ENCODE measurements at places on chromosomes 16 and 17. TPM values are rescaled to one million over a fixed set of nuclear protein-coding genes. Genes with fewer than 3 reads are reported as not detected.

DNA sequence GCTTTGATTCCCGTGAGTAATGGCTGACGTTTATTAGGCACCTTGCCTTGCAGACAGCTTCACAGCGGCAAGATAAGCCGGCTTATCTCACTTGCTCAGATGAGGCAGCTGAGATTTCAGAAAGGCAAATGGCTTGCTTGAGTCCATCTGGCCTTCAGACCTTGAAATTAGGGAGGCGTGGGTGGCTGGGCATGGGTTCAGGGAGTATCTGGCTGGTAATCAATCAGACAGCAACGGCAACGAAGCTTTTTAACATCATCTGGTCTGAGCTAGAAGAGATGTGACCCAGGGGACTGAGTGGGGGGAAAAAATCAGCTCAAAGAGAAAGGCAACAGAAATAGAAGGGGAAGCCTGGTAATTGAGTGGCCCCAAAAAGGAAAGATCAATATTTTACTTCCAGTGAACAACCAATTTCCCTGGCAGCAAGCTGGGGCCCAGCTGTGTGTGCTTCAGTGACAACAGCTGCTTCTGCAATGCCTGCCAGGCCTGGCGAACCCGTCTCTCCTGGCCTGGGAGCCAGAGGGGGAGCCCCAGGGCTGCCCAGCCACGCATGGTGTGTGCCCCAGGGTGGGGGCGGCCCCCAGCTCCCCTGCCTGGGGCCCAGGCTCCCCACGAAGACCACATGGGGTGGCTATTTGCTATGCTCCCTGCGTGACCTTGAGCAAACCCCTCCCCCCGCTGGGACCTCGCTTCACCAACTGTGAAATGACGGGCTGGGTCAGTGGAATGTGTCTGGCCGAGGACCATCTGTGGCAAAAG is 34.0 kb downstream of the RAB11FIP4 start:
- peaks cover 2% of the 10 kb centered on the region for H3K36me3 ChIP-seq
- DNase-seq: no peak
- H3K27me3 ChIP-seq: peaks cover 22% of the 10 kb centered on the region
- H3K4me1 ChIP-seq: peaks cover 6% of the 10 kb centered on the region

DNA sequence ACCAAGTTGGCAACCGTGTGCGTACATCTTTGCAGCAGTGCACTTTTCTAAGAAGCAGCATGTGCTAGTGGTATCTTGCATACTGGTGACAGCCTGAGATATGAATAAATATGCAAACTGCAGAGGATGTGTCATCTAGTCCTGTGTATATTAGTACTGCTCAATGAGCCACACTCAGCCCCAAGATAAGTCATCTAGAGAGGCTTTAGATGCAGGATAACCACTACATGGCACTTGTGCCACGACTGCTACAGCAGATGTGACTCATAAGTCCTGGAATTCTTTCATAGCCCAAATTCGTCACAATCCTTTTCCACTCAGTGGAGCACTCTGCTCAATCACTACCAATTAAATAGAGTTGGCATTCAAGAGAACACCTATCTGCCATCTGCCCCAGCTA is 171.5 kb downstream of the AXIN2 start:
- no peaks in the 10 kb centered on the region for H3K4me1 ChIP-seq
- H3K27ac ChIP-seq: no peak overlapping the region
- no peak overlapping the region for H3K4me3 ChIP-seq
- no peaks in the 10 kb centered on the region for H3K36me3 ChIP-seq
- no peak for DNase-seq

The AFMID gene
- 24.1 TPM for total RNA-seq

- H3K4me1 ChIP-seq: peaks cover 26% of the 10 kb centered on the region
- H3K36me3 ChIP-seq: no peaks in the 10 kb centered on the region
- no peaks in the 10 kb centered on the region for H3K27me3 ChIP-seq
- H3K4me3 ChIP-seq: no peak overlapping the region
These were observed 163.4 kb upstream of the CIBAR2 start for GRCh38 chr16:85275533-85276249.

DNA sequence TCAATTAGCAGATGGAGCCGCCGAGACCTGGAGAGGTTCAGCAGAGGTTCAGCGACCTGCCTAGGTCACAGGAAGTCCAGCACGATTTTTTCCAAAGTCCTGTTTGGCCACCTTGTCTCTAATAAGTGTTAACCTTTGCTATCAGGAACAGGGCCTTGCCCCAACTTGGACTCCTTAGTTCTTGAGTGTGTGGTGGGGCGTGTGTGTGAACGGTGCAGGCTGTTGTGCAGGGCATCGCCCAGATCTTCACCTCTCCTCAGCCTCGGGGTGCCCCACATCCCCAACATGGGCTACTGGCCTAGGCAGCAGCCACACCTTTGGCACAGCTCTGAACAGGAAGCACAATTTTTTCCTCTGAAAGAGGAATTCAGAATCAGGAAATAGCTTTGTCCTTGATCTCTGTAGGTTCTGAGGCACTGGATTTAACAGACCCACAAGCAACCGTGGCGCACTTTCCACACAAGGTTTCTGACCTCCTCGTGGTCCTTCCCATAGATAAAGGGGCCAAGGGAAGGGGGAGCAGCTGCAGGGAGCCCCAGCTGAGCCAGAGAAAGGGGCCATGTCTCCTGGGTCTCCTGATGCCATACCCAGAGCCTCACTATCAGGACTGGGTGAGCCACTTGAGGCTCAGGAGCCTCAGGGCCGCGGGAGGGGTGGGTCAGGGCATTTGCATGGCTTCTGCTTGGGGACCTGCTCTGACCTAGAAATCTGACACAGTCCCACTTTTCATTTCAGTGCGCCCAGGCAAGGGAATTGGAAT is 10.4 kb downstream of the MPRIP start:
- no peak for DNase-seq
- no peaks in the 10 kb centered on the region for H3K27me3 ChIP-seq
- H3K4me3 ChIP-seq: no peak overlapping the region
- H3K27ac ChIP-seq: peak overlapping the region; percentile 72

The CIBAR2 gene
- not detected for total RNA-seq

The VAT1L gene
- total RNA-seq: 6.8 TPM

The CD300E gene
- not detected for total RNA-seq

The CHP2 gene
- not detected for total RNA-seq

DNA sequence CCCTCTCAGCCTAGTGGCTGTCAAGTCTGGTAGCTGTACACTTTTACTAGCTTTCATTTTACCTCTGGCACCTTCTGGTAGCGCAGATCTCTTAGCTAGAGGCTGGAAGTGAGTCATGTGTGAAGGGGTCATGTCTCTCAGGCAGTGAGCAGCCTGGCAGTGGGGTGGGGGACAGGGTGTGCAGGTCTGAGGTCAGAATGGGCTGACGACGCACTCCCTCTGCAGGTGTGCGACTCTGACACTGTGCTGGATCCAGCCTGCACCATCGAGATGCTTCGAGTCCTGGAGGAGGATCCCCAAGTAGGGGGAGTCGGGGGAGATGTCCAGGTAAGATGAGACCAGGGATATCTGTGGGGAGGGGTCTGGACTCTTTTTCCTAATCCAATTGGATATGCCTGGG is 7.8 kb downstream of the HAS3 start:
- peaks cover under 1% of the 10 kb centered on the region for H3K4me1 ChIP-seq
- no peak overlapping the region for H3K27ac ChIP-seq
- DNase-seq: no peak
- peaks cover 24% of the 10 kb centered on the region for H3K36me3 ChIP-seq
- no peak overlapping the region for H3K4me3 ChIP-seq

The GNAO1 gene
- 2.2 TPM for total RNA-seq

The ZNF597 gene
- total RNA-seq: 3.9 TPM

DNA sequence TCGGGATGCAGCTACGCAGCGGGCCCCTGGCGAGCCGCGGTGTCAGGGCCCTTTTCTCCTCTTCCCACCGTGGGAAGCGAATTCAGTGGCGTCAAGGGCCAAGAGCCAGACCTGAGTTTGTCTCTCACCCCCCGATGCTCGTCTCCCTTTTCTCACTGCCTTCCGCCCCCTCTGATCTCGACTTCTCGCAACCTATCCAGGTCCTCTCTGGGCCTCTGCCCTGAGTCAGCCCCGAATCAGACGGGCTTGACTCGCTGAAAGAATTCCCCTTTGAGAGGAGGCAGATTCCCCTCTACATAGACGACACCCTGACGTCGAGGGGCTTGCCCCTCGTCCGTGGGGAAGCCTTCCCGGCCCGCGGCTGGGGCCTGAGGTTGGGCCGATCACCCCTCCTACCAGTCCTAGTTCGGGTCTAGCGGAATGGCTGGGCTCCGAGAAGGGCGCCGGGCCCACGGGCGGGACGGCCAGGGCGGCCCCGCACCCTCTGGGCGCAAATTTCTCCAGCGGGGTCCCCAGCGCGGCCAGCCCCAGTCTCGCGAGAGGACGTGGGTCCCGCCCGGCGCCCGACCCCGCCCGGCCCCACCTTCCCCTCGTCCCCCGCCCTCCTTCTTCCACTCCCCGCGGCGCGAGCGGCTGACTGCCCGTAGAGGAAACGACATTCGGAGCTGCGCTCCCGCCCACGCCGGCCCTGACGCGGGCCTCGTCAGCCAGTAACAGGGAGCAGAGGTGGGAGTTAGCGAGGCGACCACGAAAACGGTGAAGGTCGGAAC is at the start of gene GGNBP2:
TSS of gene GGNBP2 (plus strand) at position 613 of the 770 bp plus-strand sequence. CDS start 806 bp downstream, outside the sequence.
- H3K36me3 ChIP-seq: no peaks in the 10 kb centered on the region
- peak within 1 kb of the TSS; percentile 96 for H3K4me3 ChIP-seq
- peak within 1 kb of the TSS; percentile 100 for H3K27ac ChIP-seq
- H3K27me3 ChIP-seq: no peaks in the 10 kb centered on the region
- peaks cover 29% of the 10 kb centered on the region for H3K4me1 ChIP-seq

The TMED6 gene
- total RNA-seq: 1.2 TPM

DNA sequence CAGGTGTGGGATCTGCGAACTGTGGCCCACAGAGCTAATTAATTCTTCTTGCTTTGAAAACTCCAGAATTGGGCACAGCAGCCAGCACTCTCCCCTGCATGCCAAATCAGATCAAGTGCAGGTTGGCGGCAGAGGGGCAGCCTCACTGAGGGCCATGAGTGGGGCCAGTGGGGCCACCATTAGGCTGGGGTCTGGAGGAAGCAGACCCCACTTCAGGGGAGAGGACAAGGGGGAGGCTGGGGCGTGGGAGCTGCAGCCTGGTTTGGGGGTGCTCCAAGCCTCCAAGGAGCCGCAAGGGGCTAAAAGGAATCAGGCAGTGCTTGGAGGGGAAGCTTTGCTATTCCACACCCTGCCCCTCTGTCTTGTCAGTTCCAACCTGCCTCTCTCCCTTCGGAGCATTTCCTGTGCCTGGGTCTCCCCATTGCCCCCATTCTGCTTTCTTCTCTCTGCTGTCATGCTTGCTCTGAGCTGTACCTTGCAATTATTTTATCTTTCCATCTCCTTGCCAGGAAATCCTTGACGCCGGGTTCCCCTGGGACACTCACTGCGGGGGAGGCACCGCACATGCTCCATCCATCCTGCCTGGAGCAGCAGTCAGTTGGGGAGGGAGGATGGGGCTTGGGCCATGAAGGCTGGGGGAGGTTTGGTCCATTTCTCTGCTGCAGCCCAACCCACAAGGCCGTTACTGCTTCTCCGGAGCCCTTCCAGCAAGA is 3.3 kb upstream of the ABCC3 start:
- H3K27me3 ChIP-seq: peaks cover 54% of the 10 kb centered on the region
- DNase-seq: no peak
- H3K4me1 ChIP-seq: peaks cover 32% of the 10 kb centered on the region
- H3K27ac ChIP-seq: no peak overlapping the region

The KRTAP17-1 gene
- total RNA-seq: not detected

- peaks cover 64% of the 10 kb centered on the region for H3K27me3 ChIP-seq
- no peak for DNase-seq
- H3K4me1 ChIP-seq: peaks cover 26% of the 10 kb centered on the region
- H3K4me3 ChIP-seq: peak overlapping the region; percentile 61
- H3K27ac ChIP-seq: no peak overlapping the region
These were observed 4.6 kb downstream of the TGFB1I1 start for GRCh38 chr16:31476303-31477219.

DNA sequence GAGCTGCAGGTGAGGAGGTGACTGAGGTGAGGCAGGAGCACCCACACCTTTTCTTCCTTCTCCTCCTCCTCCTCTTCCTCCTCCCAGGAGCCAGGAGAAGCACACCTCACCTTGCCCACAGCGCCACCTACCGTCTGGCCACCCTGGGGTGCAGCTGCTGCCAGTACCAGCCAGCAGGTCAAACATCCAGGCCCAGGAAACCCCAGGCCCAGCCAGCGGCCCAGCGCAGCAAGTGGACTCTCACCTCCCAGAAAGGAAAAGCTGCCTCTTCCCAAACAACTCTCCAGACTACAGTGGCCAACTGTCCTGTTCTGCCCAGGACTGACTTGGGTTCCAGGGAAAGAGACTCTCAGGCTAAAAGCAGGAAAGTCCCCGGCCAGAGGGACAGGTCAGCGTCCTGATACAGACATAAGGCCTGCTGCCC is 22.7 kb downstream of the PEMT start:
- peak; percentile 57 for DNase-seq
- peaks cover 6% of the 10 kb centered on the region for H3K4me1 ChIP-seq
- no peak overlapping the region for H3K27ac ChIP-seq
- no peak overlapping the region for H3K4me3 ChIP-seq

The CACNG1 gene
- 0.23 TPM for total RNA-seq

The PPY gene
- not detected for total RNA-seq

- peaks cover 72% of the 10 kb centered on the region for H3K27me3 ChIP-seq
- no peak overlapping the region for H3K4me3 ChIP-seq
- no peak overlapping the region for H3K27ac ChIP-seq
- no peak for DNase-seq
These were observed 908 bp downstream of the CALB2 start for GRCh38 chr16:71359431-71359830.

- H3K4me1 ChIP-seq: peaks cover 27% of the 10 kb centered on the region
- H3K36me3 ChIP-seq: peaks cover 22% of the 10 kb centered on the region
- H3K4me3 ChIP-seq: peak overlapping the region; percentile 36
- H3K27me3 ChIP-seq: no peaks in the 10 kb centered on the region
These were observed 217.0 kb downstream of the ZNF423 start for GRCh38 chr16:49638673-49639610.

DNA sequence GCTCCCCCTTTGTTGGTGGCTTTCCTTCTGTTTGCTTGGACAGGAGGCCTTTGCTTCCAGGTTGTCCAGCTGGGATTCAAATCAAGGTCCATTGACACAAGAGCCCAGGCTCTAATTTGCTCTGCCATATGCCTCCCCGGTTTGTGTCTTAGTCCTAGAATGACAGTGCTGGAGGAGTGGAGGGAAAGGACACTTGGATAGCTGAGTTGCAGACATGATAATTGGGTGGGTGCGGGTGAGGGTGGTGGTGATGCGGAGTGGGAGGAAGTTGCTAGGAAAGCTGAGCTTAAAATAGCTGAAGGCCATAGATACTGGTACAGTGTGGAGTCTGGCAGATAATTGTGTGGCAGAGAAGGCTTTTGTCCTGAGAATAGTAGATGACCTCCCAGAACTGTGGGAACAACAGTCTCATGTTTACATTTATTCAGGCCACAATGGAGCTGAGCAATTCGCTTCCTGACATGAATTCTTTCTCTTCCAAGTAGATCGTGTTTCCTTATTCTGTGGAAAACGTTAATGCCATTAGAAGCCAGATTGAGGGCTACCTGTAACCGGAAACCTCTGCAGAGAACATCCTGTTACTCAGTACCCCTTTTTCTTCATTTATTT is 23.8 kb downstream of the SEC14L1 start:
- no peak overlapping the region for H3K4me3 ChIP-seq
- H3K4me1 ChIP-seq: peaks cover 53% of the 10 kb centered on the region
- no peaks in the 10 kb centered on the region for H3K27me3 ChIP-seq
- no peak for DNase-seq

GRCh38 chr16:54454616-54455015 is 168.0 kb upstream of the IRX3 start:
- peaks cover 22% of the 10 kb centered on the region for H3K4me1 ChIP-seq
- H3K36me3 ChIP-seq: no peaks in the 10 kb centered on the region
- no peak overlapping the region for H3K27ac ChIP-seq
- no peak overlapping the region for H3K4me3 ChIP-seq
